ENCODE measurements at places on chromosomes 1 and 21. TPM values are rescaled to one million over a fixed set of nuclear protein-coding genes. Genes with fewer than 3 reads are reported as not detected.

- no peak overlapping the region for H3K4me3 ChIP-seq
- no peak overlapping the region for H3K27ac ChIP-seq
- peak; percentile 28 for DNase-seq
- H3K36me3 ChIP-seq = peaks cover 22% of the 10 kb centered on the region
- peaks cover 22% of the 10 kb centered on the region for H3K4me1 ChIP-seq
These were observed 34.6 kb downstream of the DNTTIP2 start for GRCh38 chr1:93844262-93845045.

DNA sequence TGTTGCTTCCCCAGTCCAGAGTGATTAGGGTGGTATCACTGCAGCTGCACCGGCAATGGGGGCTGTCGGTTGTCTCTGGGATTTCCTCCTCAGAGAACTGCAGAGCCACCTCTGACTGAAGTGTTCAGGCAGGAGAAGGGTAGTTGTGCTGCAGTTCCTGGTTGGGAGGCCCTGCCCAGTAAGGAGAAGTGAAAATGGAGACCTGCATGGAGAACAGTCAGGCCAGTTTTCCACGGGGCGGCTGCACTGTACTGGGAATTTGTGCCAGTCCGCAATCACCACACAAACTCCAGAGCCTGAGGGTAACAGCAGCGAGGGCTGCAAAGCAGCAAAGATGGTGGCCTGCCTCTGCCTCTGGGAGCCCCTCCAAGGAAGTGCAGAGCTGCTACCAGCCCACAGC lies 58.1 kb upstream of the CCDC190 start:
- no peaks in the 10 kb centered on the region for H3K27me3 ChIP-seq
- DNase-seq = no peak
- no peaks in the 10 kb centered on the region for H3K36me3 ChIP-seq
- no peak overlapping the region for H3K27ac ChIP-seq
- H3K4me3 ChIP-seq = no peak overlapping the region

DNA sequence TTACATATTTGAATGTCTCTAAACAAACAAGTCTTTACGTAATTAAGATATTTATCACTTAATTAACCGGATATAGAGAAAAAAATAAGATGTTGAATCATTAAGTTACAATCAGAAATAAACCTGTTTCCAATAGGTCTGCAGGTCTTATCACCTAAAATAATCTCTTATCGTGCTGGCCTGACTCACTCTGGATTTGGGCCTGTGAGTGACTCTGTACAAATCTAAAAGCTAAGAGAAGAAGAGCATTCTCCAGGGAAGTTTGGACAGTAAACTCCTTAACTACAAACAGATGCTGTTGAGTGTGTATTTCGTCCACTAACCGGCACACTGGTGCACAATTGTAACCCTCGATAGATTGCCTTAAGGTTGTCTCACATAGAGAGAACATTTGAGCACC lies 25.3 kb downstream of the CEP104 start:
- H3K27ac ChIP-seq = no peak overlapping the region
- peaks cover 38% of the 10 kb centered on the region for H3K36me3 ChIP-seq
- no peaks in the 10 kb centered on the region for H3K27me3 ChIP-seq
- no peak overlapping the region for H3K4me3 ChIP-seq
- no peak for DNase-seq

GRCh38 chr1:75308365-75308764 lies 174.2 kb downstream of the LHX8 start:
- no peak for DNase-seq
- no peak overlapping the region for H3K4me3 ChIP-seq
- no peaks in the 10 kb centered on the region for H3K4me1 ChIP-seq
- no peaks in the 10 kb centered on the region for H3K36me3 ChIP-seq

DNA sequence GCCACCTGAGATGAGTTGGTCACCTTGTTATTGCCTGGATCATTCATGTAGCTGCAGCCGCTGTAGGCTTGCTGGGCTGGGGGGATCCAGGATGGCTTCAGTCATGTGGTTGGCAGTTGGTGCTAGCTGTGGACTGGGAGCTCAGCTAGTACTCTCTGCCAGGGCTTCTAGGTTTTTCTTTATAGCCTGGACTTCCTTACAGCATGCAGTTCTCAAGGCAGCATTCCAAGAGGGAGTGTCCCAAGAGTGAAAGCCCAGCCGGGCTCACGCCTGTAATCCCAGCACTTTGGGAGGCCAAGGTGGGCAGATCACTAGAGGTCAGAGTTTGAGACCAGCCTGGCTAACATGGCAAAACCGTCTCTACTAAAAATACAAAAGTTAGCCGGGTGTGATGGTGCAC lies 23.7 kb upstream of the ACTL8 start:
- H3K27me3 ChIP-seq = peaks cover 2% of the 10 kb centered on the region
- DNase-seq = no peak
- H3K4me1 ChIP-seq = peaks cover 2% of the 10 kb centered on the region
- no peaks in the 10 kb centered on the region for H3K36me3 ChIP-seq
- H3K27ac ChIP-seq = no peak overlapping the region

- no peaks in the 10 kb centered on the region for H3K4me1 ChIP-seq
- no peak overlapping the region for H3K27ac ChIP-seq
- no peak overlapping the region for H3K4me3 ChIP-seq
- H3K36me3 ChIP-seq = peaks cover 15% of the 10 kb centered on the region
- no peak for DNase-seq
These were observed 145.5 kb downstream of the TIAM1 start for GRCh38 chr21:31198575-31198974.

DNA sequence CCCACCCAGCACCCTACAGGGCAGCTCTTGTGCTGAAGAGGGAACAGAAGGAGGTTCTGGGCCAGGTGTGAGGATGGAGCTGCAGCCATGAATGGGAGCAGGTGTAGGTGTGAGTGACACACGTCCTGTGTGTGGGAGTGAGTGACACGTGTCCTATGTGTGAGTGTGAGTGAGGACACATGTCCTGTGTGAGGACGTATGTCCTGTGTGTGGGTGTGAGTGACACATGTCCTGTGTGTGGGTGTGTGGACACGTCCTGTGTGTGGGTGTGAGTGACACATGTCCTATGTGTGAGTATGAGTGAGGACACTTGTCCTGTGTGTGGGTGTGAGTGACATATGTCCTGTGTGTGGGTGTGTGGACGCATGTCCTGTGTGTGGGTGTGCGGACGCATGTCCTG lies 26.4 kb downstream of the MEGF6 start:
- peaks cover 19% of the 10 kb centered on the region for H3K36me3 ChIP-seq
- no peak overlapping the region for H3K4me3 ChIP-seq
- peaks cover 25% of the 10 kb centered on the region for H3K4me1 ChIP-seq
- H3K27me3 ChIP-seq = peaks cover 19% of the 10 kb centered on the region

DNA sequence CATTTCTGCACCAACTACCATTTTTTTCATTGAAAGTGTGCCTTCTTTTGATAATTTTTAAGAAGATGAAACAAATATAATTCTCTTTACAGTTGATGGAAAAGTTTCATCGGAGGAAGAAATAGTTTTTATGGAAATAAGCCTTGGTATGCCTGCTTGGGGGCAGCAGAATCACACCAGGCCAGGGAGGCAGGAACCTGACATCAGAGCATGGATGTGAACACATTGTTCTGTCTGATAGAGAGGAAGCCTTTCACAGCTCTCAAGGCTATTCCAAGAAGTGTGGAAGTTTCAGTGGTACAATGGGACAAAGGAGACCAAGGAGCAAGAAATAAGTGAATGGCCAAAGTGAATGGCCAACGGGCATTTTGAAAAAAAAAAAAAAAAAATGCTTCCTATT lies 162.2 kb upstream of the KCNK2 start:
- H3K27ac ChIP-seq = peak overlapping the region; percentile 61
- no peak overlapping the region for H3K4me3 ChIP-seq
- peaks cover 13% of the 10 kb centered on the region for H3K4me1 ChIP-seq

DNA sequence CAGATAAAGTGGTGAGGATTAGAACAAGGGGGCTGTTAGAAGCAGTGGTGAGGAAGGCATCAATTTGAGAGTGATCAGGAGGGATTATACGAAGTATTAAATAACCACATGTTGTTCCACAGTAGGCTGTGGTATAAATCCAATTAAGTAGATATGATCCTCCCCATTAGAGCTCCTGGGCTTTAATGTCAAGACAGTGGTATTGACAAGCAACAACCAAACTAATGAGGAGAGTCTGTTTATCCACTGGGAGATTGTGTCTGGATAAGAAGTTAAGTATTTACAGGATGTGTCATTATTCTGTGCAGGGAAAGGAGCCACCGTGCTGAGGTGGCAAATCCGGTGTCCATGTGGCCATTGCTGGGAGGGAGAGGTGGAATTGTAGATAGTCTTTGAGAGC lies 5.8 kb downstream of the ACTN2 start:
- H3K4me1 ChIP-seq = no peaks in the 10 kb centered on the region
- DNase-seq = no peak
- no peaks in the 10 kb centered on the region for H3K36me3 ChIP-seq
- H3K27me3 ChIP-seq = peaks cover 7% of the 10 kb centered on the region

DNA sequence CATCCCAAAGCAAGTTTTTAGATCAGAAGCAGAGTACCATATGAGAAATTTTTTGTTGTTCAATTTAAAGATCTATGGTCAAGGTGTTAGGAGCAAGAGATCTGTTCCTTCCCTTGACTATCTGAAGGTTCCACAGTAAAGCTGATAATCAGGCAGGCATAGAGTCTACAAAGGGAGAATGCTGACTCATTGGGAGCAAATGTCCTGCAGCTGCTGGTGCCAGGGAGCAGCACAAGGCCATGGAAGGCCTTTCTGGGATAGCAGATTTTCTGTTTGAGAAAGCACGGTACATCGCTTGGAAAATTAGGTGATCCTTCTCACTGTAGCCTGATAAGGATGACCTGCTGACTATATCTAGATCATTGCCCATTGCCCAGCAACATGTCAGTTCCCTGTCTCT lies 210.1 kb upstream of the C1orf87 start:
- H3K4me3 ChIP-seq = no peak overlapping the region
- H3K27me3 ChIP-seq = peaks cover 3% of the 10 kb centered on the region
- H3K4me1 ChIP-seq = peaks cover 10% of the 10 kb centered on the region
- H3K36me3 ChIP-seq = no peaks in the 10 kb centered on the region
- H3K27ac ChIP-seq = no peak overlapping the region
- no peak for DNase-seq

DNA sequence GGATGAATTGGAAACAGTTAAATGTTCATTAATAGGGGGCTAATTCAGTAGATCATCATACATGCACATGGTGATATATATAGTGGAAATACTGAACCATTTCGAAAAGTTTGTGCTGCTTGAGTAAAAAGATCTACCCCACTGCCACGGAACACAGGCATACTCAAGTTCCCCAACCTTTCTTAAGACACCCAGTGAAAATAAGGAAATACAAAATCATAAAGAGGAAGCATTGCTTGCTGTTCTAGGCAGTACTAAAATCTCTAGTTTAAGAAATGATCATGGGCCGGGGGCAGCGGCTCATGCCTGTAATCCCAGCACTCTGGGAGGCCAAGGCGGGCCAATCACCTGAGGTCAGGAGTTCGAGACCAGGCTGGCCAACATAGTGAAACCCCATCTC lies 37.6 kb upstream of the KIRREL1 start:
- H3K27ac ChIP-seq = no peak overlapping the region
- peaks cover 9% of the 10 kb centered on the region for H3K4me1 ChIP-seq
- H3K36me3 ChIP-seq = no peaks in the 10 kb centered on the region
- no peak overlapping the region for H3K4me3 ChIP-seq
- peaks cover 3% of the 10 kb centered on the region for H3K27me3 ChIP-seq

- no peak for DNase-seq
- no peaks in the 10 kb centered on the region for H3K4me1 ChIP-seq
- H3K4me3 ChIP-seq = no peak overlapping the region
- no peaks in the 10 kb centered on the region for H3K36me3 ChIP-seq
- H3K27ac ChIP-seq = no peak overlapping the region
These were observed 17.6 kb downstream of the HTR6 start for GRCh38 chr1:19682257-19682656.

Gene SOX13
- 107 TPM for total RNA-seq

Gene PIGR
- total RNA-seq = not detected

Gene CYP4A22
- not detected for total RNA-seq

Gene YIPF1
- 26.3 TPM for total RNA-seq

Gene TRMT13
- total RNA-seq = 10.5 TPM

Gene TAF5L
- total RNA-seq = 25.3 TPM

Gene UBL4B
- not detected for total RNA-seq

Gene IGSF9
- total RNA-seq = 2.2 TPM

Gene OR10J1
- total RNA-seq = not detected
